ENCODE measurements at places on chromosomes 5 and 9. TPM values are rescaled to one million over a fixed set of nuclear protein-coding genes. Genes with fewer than 3 reads are reported as not detected.

IRX2 gene
- total RNA-seq: 0.56 TPM

TMEM232 gene
- 4.8 TPM for total RNA-seq

NOL8 gene
- total RNA-seq: 25.1 TPM

PDE6A gene
- total RNA-seq: not detected

BSPRY gene
- not detected for total RNA-seq

HCN1 gene
- not detected for total RNA-seq

NIM1K gene
- total RNA-seq: 0.58 TPM

SLC22A4 gene
- 2.3 TPM for total RNA-seq

FOXD4 gene
- 0.19 TPM for total RNA-seq

OBP2B gene
- total RNA-seq: not detected

NMUR2 gene
- not detected for total RNA-seq

PKD2L2 gene
- 0.38 TPM for total RNA-seq

PCDHGA11 gene
- 3.1 TPM for total RNA-seq

F2RL2 gene
- 10.4 TPM for total RNA-seq

PCA3 gene
- under 0.01 TPM for total RNA-seq

FAM153A gene
- 0.56 TPM for total RNA-seq

FGF10 gene
- not detected for total RNA-seq

CEL gene
- under 0.01 TPM for total RNA-seq

ORM2 gene
- total RNA-seq: not detected

GLRA1 gene
- not detected for total RNA-seq

TXNDC15 gene
- 166 TPM for total RNA-seq

BTNL3 gene
- total RNA-seq: not detected

CDH9 gene
- not detected for total RNA-seq

CDH12 gene
- total RNA-seq: not detected

DIRAS2 gene
- total RNA-seq: not detected

ZNF366 gene
- total RNA-seq: under 0.01 TPM

MYOZ3 gene
- total RNA-seq: 0.38 TPM

FOXI1 gene
- total RNA-seq: under 0.01 TPM
